OCI-LY7 (cell line): ENCODE measurements at places on chromosomes 13 and 19.

- DNase-seq = peak; percentile 27
Observed at GRCh38 chr19:10291554-10292205, 1.9 kb downstream of the ICAM5 start.

GRCh38 chr19:45568732-45569131 is 15.9 kb downstream of the OPA3 start:
- no peak for DNase-seq

- DNase-seq = no peak
Observed at GRCh38 chr19:10981252-10981895, 20.5 kb downstream of the SMARCA4 start.

DNA sequence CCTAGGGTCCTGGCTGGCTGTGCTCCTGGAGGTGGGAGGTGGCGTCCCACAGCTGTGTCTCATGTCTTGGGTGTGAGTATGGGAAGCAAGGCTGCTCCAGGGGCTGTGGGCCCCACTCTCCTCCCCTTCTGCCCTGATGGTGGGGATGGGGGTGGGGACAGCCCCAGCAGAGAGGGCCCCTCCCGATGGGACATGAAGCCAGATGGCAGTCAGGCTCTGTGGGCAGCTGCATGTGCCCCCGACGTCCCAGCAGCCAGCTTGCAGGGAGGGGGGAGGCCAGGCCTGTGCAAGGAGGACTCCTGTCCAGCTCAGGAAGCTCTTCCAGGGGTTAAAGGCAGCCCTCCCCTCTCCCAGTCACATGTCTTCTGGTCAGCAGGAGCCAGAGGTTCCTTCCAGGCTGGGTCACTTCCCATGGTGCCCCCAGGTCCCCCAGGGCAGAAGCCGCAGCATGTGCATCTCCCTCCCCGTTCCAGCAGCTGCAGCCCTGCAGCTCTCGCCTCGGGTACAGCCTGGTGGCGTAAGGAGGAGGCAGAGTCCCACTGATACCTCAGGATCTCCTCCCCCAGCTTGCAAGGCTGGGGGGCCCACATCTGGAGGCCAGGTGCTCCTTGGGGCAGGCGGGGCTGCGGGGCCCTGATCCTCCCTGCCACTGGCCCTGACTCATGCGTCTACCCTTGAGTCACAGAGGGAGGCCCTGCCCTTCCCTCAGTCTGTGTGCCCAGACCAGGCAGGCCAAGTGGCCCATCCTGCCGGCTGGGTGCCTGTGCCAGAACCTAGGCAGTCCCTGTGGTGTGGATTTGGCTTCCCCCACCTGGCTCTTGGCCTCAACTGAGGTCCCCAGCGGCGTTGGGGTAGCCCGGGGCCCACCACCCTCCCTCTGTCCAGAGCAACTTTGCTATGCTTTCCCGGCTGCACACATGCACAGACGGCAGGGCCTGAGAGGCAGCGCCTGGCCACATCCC is 13.0 kb downstream of the YIPF2 start:
- DNase-seq = no peak

DNA sequence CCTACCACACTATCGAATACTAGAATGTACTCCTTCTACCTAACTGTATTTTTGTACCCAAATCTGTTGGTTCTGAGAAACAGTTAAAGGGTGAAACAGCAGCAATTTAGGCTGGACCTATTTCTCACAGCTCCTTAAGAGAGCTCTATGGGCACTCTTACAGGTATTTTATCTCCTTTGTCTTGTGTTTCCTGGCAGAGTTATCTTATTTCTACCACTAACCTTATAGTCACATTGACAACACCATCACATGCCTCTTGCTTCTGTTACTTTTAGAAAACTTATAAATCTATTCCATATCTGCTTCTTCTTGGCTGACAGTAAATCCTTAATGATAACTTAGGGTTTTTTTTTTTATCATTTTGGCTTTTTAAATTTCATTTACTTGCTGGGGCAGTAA is 130.7 kb downstream of the MYO16 start:
- no peak for DNase-seq

GRCh38 chr19:47623921-47624391 is 15.0 kb downstream of the BICRA start:
- DNase-seq = no peak

GRCh38 chr13:97124915-97125809 is 97.0 kb upstream of the MBNL2 start:
- no peak for DNase-seq

GRCh38 chr19:17751103-17751911 is at the start of gene FCHO1:
Gene FCHO1 (plus strand): TSS chr19:17751477. CDS start chr19:17755165, 3,688 bp downstream.
- DNase-seq = peak; percentile 95

GRCh38 chr19:31113293-31113692 is 235.9 kb downstream of the TSHZ3 start:
- no peak for DNase-seq

DNA sequence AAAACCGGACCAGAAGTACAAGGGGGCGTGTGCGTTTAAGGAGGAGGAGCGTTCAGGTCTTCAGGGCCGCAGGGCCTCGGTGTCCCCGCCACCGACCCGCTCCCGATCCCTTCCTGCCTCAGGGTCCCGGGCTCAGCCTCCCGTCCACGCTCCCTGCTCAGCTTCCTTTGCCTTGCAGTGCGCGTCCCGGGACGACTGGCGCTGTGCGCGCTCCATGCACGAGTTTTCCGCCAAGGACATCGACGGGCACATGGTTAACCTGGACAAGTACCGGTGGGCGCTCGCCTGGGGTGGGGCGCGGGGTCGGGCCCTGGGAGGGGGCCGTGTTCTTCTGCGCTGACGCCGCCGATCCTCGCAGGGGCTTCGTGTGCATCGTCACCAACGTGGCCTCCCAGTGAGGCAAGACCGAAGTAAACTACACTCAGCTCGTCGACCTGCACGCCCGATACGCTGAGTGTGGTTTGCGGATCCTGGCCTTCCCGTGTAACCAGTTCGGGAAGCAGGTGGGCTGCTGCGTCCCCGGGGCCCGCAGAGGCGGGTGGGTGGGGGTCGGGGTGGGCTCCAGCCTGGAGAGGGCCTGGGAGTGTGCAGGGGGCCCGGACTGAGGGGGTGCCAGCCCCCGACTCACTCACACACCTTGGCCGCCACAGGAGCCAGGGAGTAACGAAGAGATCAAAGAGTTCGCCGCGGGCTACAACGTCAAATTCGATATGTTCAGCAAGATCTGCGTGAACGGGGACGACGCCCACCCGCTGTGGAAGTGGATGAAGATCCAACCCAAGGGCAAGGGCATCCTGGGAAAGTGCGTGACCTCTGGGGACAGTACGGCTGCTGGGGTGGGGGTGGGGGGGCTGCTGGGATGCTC is 1.4 kb downstream of the GPX4 start:
- DNase-seq = no peak

DNA sequence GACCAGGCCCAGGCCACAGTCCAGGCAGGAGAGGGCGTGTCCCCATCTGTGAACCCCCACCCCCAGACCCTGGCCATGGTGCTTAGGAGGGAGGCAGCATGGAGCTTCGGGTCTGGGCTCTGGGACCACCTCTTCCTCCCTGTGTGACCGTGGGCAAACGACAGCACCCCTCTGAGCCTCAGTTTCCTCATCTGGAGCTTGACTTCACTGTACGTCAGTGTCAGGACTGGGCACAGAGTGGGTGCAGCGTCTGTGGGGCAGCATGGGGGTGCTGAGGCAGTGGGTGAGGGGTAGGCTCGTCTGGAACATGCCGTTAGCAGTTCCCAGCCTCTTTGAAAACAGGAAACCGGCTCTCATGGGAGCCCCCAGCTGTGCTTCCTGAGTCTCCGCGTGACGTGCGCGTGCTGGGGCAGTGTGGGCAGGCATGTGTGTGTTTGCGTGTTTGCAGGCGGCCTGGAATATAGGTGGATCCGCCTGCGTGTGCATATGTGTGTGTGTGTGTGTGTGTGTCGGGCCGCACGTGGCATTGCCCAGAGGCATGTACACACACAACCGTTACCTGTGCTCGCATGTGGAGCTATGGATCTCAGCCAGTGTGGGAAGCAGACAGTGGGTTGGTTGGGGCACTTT is 15.8 kb downstream of the ARRDC2 start:
- DNase-seq = peak; percentile 85

- peak; percentile 47 for DNase-seq
Observed at GRCh38 chr13:40146611-40147117, 491.2 kb downstream of the COG6 start.

DNA sequence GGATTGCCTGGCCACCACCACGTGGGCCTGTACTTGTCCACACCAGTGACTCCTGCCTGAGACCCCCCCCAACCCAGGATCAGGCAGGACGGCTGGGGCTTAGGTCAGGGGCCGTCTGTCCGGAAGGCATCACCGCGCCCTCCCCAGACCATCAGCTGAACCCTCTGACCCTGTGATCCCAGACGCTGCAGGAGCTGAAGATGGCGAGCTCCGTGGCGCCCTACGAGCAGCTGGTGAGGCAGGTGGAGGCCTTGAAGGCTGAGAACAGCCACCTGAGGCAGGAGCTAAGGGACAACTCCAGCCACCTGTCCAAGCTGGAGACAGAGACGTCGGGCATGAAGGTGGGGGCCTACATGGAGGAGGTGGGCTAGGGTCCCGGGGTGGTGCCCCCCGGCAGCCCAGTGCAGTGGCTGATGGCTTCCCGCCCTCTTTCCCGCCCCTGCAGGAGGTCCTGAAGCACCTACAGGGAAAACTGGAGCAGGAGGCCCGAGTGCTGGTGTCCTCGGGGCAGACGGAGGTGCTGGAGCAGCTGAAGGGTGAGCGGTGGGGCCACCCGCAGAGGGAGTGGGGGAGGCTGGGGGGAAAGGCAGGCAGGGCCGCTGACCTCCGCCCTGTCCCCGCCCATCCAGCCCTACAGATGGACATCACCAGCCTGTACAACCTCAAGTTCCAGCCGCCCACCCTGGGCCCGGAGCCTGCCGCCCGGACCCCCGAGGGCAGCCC is 3.0 kb downstream of the APC2 start:
- DNase-seq = no peak

DNA sequence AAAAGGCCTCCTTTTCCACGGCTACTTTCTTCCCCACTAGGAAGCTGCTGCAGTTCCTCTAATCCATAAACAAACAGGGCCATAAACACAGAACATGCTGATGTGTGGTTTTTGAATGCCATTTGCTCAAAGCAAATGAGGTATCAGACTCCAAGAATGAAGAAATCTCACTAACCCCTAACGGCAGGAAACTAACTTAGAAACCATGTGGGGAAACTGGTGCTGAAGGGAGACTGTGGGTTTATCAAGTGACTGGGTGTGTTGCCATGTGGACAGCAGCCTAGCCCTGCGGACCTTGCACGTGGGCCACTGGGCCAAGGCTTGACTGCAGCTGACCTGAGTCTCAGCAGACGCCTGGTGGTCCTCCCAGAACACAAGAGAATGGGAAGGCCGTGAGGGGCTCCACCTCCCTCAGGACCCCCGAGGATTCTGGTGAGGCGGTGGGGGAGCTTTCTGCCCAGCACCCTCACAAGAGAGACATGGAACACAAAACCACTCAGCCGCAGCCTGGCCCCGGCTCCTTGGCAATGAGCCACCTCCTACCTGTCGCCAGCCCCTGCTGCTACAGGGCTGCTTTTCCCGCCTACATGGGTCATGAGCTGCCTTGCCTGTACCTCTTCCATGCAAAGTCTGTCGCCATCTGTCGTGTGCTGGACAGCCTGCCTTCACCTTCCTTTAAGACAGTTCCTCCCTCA is 10.6 kb downstream of the SLC15A1 start:
- no peak for DNase-seq

GRCh38 chr19:18541258-18541991 is 1.9 kb downstream of the FKBP8 start:
- no peak for DNase-seq

DNA sequence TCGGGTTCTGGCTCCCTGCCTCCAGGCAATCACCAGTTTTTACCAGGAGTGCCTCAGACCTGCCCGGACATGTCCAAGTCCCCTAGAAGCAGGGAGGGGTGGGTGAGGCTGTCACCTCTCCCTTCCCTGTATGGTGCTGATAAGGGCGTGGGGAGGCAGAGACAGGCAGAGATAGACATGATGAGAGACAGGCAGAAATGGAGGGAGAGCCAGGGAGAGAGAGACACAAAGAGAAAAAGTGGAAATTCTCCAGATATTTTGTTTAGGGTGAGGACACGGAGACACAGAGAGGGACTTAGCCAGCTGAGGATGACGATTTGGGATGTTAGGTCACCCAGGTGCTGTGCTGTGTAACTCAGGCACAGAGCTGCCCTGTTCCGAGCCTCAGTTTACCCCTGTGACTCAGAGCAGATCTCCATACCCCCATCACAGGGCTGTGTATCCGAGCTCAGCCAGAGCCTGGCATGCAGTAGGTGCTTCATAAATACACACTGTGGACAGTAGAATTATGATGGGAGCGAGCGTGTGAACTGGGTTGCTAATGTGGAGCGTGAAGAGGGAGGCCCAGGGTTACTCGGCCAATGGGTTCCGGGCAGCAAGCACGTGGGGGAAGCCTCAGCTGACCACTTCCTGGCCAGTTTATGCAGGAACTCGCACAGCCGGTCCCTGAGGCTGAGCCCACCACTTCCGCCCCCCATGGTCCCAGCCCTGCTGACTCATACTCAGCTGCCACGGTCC is 11.9 kb upstream of the GDF15 start:
- DNase-seq = peak; percentile 79

DNA sequence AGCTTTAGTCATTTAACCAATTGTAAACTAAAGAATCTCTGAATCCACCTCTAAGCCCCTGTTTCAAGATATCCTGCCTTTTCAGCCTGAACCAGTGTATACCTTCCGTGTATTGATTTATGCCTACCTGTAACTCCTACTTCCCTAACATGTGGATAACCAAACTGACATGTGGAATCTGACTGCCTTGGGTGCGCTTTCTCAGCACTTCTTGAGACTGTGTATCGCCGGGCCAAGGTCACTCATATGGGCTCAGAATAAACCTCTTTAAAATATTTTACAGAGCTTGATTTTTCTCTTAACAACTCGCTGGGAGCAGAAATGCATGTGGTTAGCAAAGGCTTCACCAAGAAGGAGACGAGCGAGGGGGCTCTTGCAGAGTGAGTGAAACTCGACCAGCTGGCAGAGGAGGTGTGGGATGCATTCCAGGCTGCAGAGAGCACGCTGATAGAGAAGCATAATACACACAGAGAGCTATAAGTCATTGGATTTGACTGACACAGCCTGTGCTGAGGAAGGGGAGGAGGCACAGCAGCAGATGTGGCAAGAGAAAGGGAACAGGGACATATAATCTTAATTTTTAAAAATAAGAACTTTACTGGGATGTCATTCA is 268.2 kb upstream of the MAB21L1 start:
- no peak for DNase-seq

DNA sequence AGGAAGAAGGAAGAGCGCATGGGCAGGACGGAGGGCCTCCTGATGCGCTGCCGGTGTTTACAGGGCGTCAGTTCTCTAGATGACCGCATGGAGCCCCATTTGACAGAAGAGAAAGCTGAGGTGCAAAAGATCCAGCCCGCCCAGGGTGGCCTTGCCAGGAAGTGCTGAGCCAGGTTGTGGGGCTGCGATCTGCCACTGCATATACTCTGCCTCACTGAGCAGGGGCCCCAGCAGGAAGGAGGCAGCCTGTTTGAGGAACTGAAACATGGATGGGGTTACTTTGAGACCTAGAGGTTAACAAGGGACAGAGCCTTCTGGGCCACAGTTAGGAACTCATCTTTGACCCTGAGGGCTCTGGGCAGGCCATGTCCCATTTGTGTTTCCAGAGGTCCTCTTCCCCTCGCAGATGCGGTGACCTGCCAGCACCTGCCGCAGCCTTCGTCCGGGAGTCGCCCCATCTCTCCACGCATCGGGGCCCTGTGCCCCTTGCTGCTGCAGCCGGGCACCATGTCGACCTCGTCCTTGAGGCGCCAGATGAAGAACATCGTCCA is 3.2 kb downstream of the EPN1 start:
- peak; percentile 96 for DNase-seq

- DNase-seq = no peak
Observed at GRCh38 chr19:3193256-3194105, 7.8 kb downstream of the NCLN start.

GRCh38 chr13:30997697-30998096 is 65.2 kb downstream of the TEX26 start:
- DNase-seq = no peak

GRCh38 chr19:11324748-11325389 is 14.6 kb downstream of the RAB3D start:
- DNase-seq = no peak
